GM04503 (cell line): ENCODE measurements at places on chromosomes 4 and X.

- DNase-seq, result no peak
Observed at GRCh38 chr4:150152766-150153165, 74.5 kb downstream of the DCLK2 start.

DNA sequence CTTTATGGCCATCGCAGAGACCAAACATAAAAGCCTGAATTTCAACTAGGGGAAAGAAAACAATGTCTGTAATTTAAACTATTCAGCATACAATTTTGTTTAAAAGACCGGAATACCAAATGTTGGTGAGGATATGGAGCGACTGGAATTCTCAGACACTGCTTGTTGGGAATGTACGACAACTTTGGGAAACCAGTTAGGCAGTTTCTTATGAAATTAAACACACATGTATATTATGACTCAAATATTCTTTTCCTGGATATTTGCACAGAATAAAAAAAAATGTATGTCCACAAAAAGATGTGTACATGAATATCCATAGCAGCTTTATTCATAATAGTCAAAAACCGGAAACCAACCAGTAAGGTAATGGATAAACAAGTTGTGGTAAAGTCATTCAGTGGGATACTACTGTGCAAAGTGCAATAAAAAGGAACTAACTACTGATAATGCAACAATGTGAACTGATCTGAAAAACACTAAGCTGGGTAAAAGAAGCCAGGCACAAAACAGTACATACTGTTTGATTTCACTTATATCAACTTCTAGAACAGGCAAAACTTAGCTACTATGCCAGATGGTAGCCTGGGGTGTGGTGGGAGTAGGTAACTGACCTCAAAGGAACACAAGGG lies 152.7 kb upstream of the FTHL17 start:
- DNase-seq, result no peak

GRCh38 chrX:84046403-84046984 lies 141.5 kb downstream of the RPS6KA6 start:
- DNase-seq, result peak; percentile 0

- no peak for DNase-seq
Observed at GRCh38 chr4:135732448-135732847, 1530.9 kb upstream of the PABPC4L start.

DNA sequence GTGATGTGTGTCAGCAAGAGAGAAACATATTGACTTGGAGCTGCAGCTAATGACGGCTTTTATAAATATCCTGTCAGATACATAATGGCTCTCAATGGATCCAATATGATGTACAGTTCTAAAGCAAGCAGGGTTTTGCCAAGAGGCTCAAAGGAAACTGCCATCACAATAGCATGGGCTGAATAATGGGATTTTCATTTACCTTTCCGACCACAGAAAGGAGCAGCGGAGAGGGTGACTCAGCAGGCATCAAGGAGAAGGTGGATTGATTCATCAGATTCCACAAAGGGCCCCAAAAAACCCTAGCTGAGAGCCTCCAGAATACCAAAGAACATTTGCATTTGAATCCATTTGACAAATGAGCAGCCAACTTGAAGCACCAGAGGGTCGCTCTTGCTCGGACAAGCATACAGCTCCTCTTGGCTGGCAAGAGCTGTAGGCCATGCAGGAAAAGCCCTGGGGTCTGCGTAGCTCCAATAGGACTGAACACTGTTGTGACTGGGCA lies 355.7 kb upstream of the NOCT start:
- DNase-seq, result no peak

GRCh38 chr4:80521438-80521837 lies 185.9 kb downstream of the CFAP299 start:
- DNase-seq, result no peak

- DNase-seq, result no peak
Observed at GRCh38 chrX:136671006-136671610, 23.1 kb downstream of the CD40LG start.

DNA sequence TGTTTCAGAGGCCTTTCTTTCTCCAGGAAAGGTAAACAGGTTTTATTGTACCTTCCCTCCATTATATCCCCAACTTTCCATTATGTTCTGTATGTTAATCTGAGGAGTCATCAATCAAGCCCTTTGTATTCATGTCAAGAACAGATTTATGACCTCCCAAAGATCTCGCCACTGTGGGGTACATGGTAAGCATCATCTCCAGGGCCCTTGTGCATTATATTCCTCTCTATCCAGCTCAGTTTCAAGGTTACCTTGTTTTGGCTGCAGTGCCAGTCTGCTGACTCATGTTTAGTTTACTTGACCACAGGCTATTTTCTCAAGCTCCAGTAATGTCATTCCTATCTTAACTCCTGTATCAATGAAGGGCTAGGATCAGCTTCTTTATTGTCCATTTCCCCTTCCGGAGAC lies 125.1 kb upstream of the FRMPD4 start:
- DNase-seq, result no peak

DNA sequence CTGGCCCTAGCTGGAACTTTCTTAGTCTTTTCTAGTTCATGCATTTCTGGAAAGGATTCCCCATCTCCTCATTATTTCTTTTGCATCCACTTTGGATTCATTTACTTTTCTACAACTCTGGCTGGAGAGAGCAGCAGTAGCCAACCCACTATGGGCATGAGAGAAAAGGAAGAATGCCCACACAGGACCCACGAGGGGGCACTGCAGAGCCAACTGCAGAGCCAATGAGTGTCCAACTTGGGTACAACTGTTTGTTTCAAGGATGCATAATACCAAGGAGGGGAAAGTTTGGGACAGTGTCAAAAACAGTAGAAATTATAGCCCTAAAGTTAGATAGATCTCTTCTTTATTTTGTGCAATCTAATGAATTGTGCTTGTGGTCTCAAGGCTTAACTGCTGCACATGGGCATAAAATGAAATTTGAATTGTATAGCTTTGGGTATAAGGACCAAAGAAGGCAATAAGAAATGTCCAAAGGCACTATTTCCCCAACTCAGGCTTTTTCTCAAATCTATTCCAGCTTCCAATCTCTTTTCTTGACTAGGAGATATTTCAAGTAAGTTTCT lies 230.6 kb downstream of the NSUN7 start:
- DNase-seq, result no peak

DNA sequence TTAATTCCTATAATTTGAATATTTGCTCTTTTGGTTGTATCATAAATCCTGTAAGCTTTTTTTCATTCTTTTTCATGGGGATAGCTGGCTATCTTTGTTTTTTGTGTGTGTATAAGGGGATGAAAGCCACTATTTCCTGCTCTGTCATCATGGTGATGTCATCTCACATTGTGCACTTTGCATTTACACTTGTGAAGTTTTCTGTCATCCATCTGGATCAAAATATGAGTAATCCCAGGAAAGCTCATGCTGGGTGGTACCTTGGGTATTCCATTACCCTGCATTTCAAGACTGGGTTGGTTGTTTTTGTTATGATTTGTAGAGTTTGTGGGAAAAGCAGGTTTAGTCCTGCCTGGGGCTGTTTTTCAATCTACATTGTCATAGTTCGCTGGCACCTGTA lies 367.3 kb downstream of the CHIC1 start:
- DNase-seq, result no peak

- no peak for DNase-seq
Observed at GRCh38 chrX:148416142-148416541, 84.3 kb upstream of the AFF2 start.

DNA sequence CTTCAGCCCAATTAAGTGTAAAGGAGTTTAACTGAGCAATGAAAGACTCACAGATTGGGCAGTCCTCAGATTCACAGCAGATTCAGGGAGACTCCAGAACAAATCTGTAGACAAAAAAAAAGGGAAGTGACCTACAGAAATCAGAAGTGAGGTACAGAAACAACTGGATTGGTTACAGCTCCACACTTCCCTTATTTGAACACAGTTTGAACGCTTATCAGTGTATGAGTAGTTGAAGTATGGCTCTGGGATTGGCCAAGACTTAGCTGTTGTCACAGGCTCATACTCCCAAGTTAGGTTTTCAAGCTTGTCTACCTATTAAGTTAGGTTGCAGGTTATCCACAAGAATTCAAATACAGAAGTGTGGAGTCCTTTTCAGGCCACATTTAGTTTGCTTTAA lies 112.4 kb upstream of the ELOVL6 start:
- no peak for DNase-seq

DNA sequence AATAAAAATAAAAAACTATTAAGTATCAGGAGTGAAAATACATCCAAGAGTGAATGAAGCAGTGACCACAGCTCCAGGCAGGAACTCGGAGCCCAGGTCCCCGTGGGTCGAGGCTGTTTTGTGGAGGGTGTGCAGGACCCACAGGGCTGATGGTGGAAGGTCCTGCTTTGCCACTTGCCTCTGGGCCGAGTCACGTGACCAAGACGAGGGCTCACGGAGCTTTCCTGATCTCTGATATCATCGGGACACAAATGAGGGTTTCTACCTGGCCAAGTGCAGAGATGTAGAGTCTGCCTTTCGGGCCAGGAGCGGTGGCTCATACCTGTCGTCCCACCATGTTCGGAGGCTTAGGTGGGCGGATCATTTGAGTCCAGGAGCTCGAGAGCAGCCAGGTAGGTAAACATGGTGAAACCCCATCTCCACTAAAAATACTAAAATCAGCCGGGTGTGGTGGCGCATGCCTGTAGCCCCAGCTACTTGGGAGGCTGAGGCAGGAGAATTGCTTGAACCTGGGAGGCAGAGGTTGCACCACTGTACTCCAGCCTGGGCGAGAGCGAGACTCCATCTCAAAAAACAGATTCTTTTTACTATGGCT lies 7.2 kb downstream of the SLC25A6 start:
- no peak for DNase-seq

GRCh38 chrX:10158279-10159144 lies 1.7 kb downstream of the CLCN4 start:
- DNase-seq, result no peak

DNA sequence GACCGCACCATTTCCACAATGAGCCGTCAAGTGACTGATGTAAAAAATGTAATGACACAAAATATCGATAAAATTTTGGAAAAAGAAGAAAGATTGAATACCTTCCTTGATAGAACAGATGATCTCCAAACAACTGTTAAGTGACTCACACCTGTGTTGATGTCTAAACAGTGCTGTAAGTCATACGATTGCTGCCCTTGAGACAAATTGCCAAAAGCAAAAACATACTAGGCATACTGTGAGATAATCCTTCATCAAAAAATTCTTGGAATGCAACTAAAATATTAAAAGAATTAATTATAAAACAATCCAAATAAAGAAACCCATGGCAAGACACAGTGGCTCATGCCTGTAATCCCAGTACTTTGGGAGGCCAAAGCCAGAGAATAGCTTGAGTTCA lies 53.4 kb downstream of the HNRNPD start:
- no peak for DNase-seq

DNA sequence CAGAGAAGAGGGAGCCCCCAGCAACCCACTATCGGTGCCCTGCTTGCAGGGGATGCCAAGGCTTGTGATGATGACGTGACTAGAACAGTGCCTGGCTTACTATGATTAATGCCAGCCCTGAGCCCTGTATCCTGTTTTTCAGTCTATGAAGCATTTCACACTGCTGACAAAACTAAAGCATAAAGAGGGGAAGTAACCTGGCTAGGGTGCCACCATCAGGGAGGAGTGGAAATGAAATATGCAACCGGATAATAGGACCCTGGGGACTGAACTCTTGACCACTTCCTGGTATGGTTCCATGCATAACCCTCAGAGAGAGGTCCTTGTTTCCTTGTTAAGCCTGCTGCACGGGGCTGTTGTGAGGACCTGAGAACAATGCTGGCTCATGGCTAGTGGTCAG lies 50.3 kb downstream of the MED28 start:
- DNase-seq, result no peak

GRCh38 chr4:37392521-37393255 lies 148.1 kb downstream of the NWD2 start:
- no peak for DNase-seq
